ENCODE measurements at places on chromosomes 3 and 15.
A peak's percentile ranks its signal among the peaks of the same experiment; 100 is the strongest.

DNA sequence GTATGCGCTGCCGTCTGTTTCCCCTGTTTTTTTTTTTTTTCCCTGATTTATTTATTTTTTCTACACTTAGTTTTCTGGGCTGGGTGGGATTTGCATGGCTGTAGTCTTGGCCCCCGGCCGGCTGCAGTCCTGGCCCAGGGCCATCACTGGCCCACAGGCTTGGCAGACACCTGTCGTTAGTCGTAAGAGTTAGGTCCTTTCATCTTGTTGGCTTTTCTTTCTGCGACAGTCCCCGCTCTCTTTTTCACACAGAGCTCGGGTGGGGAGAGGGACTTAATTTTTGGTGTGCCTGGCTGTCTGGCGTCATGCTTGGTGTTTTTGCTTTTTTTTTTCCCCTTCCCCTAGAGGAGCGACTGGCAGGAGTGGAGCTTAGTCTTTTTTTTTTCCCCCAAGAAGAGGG lies 183.4 kb downstream of the KLF13 start:
- DNase-seq, result no peak

GRCh38 chr3:179544981-179545645 lies 17.6 kb upstream of the ACTL6A start:
- no peak for DNase-seq

DNA sequence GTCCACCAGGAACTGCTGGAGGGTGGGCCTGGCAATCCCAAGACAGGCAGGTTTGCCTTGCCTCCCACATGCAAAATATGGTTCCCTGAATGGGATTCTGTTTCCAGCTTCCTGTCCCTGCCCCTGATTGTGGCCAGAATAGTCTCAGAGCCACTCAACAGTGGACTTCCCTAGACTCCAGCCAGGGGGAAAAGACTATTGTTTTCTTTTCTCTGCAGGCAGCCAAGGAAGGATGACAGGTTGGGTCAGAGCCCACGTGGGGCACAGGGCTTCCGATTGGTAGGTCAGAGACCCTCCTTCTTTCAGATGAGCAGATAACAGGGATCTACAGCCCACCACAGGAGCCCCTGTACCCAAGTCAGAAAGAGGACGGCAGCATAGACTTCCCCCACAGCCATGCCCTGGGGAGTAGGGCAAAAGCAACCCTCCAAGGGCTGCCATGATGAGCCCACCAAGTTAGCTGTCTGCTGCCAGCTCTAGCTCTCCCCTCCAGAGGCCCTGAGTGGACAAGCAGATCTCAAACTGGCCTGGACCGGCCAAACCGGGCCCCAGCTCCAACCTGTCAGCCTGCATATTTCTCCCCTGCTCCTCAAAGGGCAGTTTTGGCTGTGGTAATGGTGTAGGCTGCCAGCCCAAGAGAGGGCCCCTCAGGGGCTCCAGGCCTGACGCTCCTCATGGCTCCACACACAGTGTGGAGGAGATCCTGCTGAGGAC lies 6.4 kb downstream of the TLR9 start:
- DNase-seq, result no peak

DNA sequence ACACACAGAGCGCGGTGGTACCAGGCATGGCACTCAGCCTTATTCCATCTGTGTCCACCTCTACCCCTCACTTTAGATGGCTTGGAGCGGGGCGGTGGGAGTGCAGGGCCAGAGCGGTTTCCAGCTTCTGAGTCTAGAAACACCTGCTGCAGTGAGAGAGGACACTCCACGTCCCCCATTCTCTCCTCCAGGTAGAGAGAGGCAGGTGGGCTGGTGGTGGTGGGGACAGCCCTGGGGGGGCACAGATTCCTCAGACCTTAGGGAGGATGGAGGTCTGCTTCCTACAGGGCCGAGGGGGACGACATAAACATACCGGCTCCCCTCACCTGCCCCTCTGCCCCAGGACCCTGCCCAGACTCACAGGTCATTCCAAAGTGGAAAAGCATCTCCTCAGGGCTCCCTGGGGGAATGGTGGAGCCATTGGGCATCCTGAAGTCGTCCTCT lies 40.4 kb downstream of the MUC20 start:
- DNase-seq, result peak; percentile 1

DNA sequence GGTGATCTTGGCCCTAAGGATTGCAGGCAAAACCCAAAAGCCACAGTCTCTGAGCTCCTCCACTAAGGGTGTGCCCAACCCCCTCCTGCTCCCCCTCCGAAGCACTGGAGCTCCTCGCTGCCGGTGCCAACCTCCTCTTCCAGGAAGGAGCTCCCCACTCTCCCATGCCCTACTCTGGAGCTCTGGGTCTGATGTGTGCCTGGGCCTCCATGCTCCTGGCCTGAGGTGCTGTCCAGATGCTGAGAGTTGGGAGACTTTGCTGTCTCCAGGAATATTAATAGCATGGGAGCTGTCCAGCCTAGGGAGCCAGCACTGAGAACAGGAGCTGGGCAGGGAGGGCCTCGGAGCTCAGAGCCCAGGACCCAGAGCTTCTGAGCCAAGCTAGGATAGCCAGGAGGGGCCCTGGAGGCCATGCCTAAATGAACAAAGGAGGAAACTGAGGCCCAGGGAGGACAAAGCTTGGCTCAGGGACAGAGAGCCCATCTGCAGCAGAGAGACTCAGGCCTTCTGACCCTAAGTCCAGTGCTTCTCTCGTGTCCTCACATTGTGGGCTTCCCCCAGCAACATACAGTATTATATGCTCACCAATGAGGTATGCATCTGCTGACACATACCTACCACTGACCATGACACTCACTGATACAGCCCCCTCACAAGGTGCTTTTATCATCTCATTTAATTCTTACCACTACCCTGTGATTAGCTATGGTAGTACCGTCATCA lies 36.9 kb upstream of the HERC1 start:
- DNase-seq, result no peak

DNA sequence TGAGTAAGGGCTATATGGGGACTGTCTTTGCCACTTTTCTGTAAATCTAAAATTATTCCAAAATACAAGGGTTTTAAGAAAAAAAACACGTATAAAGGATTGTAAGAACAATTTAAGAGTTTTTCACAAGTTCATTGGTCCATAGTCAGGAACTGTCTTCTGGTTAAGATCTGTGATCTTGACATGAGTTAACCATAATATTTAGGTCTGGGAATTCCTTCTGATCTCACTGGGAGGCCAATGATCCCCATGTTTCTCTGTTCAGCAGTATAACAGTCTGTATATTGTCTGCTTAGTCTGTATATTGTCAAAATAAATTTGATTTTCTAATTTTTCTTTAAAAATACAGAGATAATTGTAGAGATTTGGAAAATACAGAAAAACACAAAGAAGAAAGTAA lies 848 bp upstream of the RHCG start:
- no peak for DNase-seq

DNA sequence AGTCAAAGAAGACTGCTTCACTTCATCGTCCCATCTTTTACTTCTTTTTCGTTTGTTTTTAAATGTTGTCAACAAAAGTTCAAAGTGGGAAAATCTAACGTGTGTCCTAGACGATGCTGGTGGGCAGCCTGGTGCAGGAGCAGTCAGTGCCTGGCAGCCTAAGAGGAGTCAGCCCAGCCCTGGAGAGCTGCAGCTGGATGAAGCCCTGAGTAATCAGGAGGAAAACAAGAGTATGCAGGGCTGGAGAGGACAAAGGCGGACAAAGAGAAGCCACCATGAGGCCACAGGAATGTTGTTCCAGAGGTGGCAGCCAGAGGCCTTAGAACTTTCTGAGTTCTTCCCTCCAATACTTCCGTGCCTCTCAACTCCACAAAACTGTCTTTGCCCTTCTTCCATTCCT lies 5.7 kb downstream of the ADAMTS17 start:
- no peak for DNase-seq

- DNase-seq, result no peak
Measured at GRCh38 chr3:54843352-54843751, 84.5 kb downstream of the LRTM1 start.

- no peak for DNase-seq
Measured at GRCh38 chr15:50134524-50135024, 15.5 kb upstream of the ATP8B4 start.

GRCh38 chr3:113287111-113287802 lies 75.9 kb downstream of the BOC start:
- no peak for DNase-seq

- DNase-seq, result no peak
Measured at GRCh38 chr15:45648521-45649200, 13.8 kb downstream of the SQOR start.

DNA sequence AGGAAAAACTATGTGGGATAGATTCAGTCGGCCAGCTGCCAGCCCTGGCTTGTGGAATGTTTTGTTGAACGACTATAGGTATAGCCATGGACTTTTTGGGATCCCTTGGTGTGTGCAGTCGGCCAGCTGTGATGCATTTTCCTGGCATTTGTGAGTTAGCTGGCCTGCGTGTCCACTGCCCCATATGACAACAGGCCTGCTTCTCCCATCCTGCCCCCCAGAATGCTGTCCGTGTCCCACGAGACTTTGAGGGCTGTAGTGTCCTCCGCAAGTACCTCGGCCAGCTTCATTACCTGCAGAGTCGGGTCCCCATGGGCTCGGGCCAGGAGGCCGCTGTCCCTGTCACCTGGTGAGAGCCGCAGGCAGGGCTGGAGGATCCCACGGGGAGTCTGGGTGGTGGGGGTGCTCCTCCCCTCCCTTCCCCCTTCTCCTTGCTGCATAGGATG lies 23.6 kb downstream of the PTPN23 start:
- no peak for DNase-seq

DNA sequence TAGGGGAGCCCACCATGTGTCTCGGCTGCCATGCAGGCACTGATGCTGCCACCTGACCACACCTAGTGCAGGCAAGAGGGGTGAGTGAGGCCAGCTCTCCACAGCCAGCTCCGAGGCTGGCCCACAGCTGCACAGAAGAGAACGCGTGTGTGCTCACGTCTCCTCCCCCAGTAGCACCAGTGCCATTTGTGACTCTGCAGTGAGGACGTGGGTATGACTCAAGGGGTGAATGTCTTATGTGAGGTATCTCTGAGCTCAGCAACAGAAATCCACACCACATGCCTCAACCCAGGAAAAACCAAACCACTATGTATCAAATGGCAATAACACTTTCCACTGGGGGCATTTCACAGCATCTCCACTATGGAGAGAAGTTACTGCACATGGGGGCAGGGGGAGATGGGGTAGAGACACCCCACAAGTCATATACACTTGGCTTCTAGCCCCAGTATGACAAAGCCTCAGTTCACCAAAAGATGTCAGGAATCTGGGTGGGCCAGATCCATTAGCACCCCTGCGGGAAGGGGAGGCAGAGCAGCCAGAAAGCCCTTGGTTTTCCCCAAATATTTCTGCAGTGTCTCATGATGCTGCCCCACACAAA lies 87.6 kb downstream of the LRIG1 start:
- DNase-seq, result no peak

DNA sequence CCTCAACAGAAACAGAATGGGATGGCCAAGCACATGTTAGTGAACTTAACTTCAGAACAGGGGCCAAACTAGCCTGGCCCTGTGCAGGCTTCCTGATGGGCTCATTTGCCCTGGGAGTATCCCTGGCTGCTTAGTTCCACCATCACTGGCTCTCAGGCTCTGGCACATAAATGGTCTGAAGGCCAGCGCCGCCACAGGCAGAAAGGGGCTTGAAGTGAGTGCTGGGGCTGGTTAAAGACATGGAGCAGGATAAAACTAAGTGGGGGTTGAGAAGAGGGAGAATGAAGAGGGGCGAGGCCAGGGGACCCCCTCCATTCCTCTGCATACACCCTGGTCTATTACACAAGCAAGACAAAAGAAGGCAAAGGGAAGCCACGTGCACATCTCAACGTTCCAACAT lies 12.2 kb downstream of the SLCO2A1 start:
- DNase-seq, result no peak

GRCh38 chr3:160852856-160853255 lies 96.8 kb downstream of the PPM1L start:
- no peak for DNase-seq

DNA sequence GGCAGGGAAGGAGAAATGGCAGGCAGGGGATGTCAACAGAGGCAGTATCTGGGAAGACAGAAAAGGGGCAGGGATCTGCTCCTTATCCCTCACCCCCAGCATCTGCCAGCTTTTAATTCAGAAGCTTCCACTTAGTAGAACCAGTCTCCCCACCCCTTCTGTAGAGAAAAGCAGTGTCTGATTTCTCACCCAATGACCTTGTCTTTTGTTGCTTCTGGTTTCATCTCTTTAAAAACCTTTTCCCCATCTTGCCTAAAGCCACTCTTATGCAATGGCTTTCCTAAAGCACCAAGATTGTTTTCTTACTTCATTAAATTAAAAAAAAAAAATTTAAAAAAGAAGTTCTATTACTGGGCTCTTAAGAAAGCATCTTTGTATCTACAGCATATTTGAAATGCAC lies 27.8 kb downstream of the ARHGEF3 start:
- DNase-seq, result no peak

GRCh38 chr15:80856809-80857377 lies 77.7 kb downstream of the CEMIP start:
- DNase-seq, result no peak

DNA sequence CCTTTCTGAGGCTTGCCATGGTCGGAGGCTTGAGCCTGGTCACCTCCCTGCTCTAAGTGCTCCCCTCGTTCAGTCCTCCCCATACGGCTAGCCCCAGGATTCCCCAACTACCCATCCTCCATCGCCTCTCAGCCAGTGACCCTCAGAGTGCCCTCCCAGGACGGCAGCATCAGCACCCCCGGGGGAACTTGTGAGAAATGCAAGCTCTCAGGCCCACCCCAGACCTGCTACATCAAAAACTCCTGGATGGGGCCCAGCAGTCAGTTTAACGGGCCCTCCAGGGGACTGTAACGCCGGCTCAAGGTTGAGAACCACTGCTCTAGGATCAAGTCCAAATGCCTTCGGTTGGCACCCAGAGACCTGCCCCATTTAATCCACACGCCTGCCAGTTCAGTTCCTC lies 6.9 kb downstream of the ADAMTS17 start:
- DNase-seq, result no peak

DNA sequence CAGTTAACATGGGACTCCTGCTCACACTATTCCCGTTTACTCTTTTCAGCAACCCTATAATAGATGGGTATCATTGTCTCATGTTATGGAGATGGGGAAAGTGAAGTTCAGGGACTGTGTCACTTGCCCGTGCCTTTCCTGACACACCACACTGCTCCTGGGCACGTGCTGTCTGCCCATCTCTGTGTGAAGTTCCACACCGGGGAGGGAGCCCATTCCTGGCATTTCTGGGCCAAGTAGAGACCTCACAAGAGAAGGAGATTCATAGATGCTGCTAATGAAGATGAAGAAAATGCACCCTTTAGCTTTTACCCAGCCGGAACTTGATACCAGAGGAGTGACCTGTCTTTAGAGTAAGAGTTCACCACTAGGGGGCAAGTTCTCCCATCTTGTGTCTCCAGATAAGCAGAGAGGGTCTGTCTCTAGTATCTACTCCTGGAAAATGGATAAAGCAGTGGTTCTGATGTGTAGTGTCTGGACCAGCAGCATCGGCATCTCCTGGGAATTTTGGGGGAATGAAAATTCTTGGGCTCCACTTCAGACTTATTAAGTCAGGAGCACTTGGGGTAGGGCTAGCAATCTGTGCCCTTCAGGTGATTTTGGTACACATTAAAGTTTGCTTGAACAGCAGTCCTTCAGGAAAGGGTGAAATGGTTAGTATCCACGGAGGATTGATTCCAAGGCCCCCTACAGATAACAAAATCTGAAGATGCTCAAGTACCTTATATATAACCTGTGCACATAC lies 2.0 kb upstream of the TOPBP1 start:
- peak; percentile 42 for DNase-seq

All from activated CD8-positive, alpha-beta T cell treated with anti-CD3 and anti-CD28 coated beads for 36 hours (primary cell).